Activated T-helper 2 cell treated with anti-CD3 and anti-CD28 coated beads, Interferon-gamma antibody, Interleukin-2, Interleukin-4, amounts not matched to agents 10 μg/mL and 5 μg/mL and 100 μg/mL, durations not matched to agents 14 hours and 24 hours and 36 hours (primary cell): ENCODE measurements at places on chromosomes 7 and 10. TPM values are rescaled to one million over a fixed set of nuclear protein-coding genes. Genes with fewer than 3 reads are reported as not detected.

GRCh38 chr7:117673367-117673766, 193.5 kb downstream of the CFTR start:
- H3K4me3 ChIP-seq: no peak overlapping the region
- H3K36me3 ChIP-seq: no peaks in the 10 kb centered on the region
- no peak overlapping the region for H3K27ac ChIP-seq
- no peak for DNase-seq

DNA sequence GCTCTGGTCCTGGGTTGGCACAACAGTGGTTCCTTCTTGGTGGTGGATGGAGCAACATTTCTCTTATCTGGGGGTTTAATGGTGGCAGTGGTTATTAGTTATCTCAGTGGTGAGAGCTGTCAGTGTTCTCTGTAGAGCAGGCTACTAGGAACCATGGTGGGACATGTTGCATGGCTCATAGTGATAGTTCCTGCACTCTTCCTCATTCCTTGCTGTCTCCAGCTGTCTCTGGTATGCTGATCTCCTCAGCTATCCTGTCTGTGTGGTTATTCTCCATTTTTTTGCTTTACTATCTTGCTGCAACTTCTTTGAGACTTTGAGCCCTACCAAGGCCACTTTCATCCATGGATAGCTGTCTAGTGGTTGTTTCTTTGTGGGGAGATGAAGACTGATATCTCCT, 44.0 kb downstream of the CCDC7 start:
- H3K36me3 ChIP-seq: peaks cover 56% of the 10 kb centered on the region
- no peaks in the 10 kb centered on the region for H3K27me3 ChIP-seq
- no peak overlapping the region for H3K27ac ChIP-seq
- no peak for DNase-seq
- H3K4me1 ChIP-seq: no peaks in the 10 kb centered on the region
- no peak overlapping the region for H3K4me3 ChIP-seq

GRCh38 chr10:46077141-46077554, 31.1 kb upstream of the MSMB start:
- H3K4me1 ChIP-seq: peaks cover 13% of the 10 kb centered on the region
- no peak for DNase-seq
- peaks cover 3% of the 10 kb centered on the region for H3K27me3 ChIP-seq
- H3K4me3 ChIP-seq: no peak overlapping the region
- no peaks in the 10 kb centered on the region for H3K36me3 ChIP-seq

GRCh38 chr10:131892806-131893675, 7.8 kb upstream of the PPP2R2D start:
- DNase-seq: no peak
- H3K27me3 ChIP-seq: peaks cover 5% of the 10 kb centered on the region
- H3K4me3 ChIP-seq: no peak overlapping the region
- no peaks in the 10 kb centered on the region for H3K36me3 ChIP-seq

DNA sequence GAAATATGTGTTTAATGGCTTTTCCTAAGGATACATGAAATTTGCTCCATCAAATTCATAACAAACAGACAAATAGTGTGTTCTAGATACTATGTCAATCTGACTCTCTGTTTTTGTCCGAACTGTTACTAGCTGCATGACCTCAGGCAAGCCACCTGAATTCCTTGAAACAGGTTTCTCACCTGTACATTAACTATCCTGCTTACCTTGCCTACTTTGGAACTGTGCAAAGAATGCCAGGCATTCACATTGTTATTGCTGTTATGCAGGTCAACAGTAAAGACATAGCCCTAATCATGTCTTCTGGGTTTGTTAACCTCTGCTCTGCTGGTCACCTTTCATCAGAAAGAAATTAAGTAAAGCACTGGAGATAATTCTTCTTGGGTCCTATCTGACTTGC, 1283.9 kb upstream of the CELF2 start:
- no peaks in the 10 kb centered on the region for H3K4me1 ChIP-seq
- H3K27me3 ChIP-seq: no peaks in the 10 kb centered on the region
- no peaks in the 10 kb centered on the region for H3K36me3 ChIP-seq
- H3K27ac ChIP-seq: no peak overlapping the region

DNA sequence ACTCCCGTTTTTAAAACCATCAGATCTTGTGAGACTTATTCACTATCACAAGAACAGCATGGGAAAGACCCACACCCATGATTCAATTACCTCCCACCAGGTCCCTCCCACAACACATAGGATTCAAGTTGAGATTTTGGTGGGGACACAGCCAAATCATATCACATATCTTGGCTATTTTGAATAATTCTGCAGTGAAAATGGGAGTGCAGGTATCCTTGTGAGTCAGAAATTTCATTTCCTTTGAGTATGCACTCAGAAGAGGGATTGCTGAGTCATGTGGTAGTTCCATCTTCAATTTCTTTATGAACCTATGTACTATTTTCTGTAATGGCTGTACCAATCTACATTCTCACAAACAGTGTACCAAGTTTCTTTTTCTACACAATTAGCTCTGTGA, 125.8 kb downstream of the ANKRD7 start:
- H3K4me3 ChIP-seq: no peak overlapping the region
- H3K4me1 ChIP-seq: peaks cover 12% of the 10 kb centered on the region
- H3K27ac ChIP-seq: no peak overlapping the region
- no peaks in the 10 kb centered on the region for H3K36me3 ChIP-seq

DNA sequence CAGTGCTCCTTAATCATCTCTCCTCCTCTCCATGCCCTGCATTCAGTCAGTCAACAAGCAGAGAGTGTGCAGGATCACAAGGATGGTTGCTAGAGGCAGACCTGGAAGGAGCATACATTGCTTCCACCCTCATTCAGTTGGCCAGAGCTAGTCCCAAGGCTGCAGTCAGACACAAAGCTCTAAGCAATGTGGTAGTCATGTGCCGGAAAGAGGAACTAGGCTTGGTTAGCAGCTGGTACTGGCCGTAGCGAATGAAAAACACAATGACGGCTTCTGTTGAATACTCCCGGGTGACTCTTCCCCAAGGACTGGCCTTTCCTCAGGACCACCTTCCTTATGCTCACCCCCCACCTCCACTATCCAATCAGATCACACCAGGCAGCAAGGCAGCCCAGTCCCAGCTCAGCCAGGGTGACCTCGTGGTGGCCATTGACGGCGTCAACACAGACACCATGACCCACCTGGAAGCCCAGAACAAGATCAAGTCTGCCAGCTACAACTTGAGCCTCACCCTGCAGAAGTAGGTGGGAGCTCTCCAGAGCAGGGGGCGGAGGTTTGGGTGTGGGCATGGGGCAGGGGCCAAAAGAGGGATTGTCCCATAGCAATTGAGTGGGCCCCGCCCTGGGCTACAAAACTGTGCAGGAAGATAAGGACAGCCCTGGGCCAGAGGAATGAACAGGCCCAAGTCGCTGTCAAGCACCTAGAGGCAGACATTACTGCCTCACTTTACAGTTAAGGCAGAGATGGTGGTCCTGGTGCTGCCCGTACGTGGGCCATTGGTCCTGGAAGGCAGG, 10.9 kb downstream of the LDB3 start:
- DNase-seq: no peak
- no peak overlapping the region for H3K4me3 ChIP-seq
- no peak overlapping the region for H3K27ac ChIP-seq
- H3K27me3 ChIP-seq: no peaks in the 10 kb centered on the region
- no peaks in the 10 kb centered on the region for H3K4me1 ChIP-seq
- H3K36me3 ChIP-seq: no peaks in the 10 kb centered on the region

DNA sequence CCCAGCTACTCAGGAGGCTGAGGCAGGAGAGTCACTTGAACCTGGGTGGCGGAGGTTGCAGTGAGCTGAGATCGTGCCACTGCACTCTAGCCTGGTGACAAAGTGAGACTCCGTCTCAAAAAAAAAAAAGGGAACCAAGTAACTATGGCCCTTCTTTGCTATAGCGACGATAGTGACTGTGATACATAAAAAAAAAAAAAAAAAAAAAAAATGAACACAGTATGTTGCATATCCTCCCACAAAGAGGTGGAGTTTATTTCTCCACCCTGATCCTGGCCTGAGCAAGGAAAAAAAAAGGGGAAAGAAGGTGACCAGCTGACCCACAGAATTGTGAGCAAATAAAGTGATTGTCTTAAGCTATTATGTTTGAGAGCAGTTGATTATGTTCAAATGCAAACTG, 42.3 kb upstream of the STEAP1B start:
- no peak overlapping the region for H3K4me3 ChIP-seq
- no peak overlapping the region for H3K27ac ChIP-seq
- no peaks in the 10 kb centered on the region for H3K36me3 ChIP-seq
- H3K27me3 ChIP-seq: peaks cover 27% of the 10 kb centered on the region
- H3K4me1 ChIP-seq: peaks cover 2% of the 10 kb centered on the region
- no peak for DNase-seq

DNA sequence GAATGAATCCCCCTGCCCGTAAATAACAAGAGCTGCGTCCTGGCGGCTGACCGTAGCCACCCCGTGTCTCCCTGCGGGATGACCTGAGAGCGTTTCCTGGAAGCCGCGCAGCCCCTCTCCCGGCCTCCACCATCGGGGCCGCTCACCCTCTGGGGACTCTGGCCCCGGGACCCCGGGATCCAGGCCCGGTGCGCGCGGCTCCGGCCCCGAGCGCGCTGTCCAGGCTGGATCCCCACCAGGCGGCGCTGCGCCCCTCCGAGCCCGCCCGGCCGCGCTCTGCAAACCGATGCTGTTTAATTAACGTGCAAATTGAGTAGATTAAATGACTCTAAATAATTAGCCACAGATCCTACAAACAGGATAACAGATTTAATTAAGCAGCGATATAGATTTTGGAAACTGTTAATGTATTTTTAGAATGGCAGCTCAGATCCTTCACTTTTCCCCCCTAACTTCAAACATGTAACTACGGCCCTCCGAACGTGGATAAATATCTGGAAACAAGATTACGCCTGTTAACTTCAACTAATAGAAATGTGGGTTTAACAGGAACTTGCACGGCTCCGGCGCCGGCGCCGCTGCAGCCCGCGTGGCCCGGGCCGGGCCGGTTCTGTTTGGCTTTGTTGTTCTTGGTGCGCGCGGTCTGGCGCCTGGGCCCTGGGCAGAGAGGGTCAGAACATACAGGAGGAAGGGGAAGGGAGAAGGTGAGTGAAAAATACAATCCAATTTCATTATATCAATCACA, 7.1 kb upstream of the UNCX start:
- H3K4me3 ChIP-seq: no peak overlapping the region
- peaks cover 55% of the 10 kb centered on the region for H3K27me3 ChIP-seq

DNA sequence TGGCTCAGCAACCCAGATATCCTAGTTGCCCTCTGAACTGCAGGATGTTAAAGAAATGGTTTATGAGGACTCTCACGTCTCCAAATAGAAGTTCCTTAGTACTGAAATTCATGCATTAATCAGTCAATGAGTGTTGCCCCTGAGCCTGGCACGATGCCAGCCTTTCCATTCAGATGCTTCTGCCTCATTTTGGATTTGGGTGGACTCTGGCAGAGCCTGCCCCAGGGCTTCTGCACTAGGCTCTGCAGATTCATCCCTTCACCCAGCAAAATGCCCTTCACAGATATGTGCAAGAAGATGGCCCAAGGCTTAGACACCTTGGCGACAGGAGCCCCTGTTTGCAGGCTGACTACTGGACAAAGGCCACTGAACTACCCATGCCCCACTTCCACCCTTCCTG, 747.8 kb downstream of the GRID1 start:
- DNase-seq: no peak
- no peaks in the 10 kb centered on the region for H3K36me3 ChIP-seq
- peaks cover 6% of the 10 kb centered on the region for H3K27me3 ChIP-seq
- no peak overlapping the region for H3K27ac ChIP-seq

DNA sequence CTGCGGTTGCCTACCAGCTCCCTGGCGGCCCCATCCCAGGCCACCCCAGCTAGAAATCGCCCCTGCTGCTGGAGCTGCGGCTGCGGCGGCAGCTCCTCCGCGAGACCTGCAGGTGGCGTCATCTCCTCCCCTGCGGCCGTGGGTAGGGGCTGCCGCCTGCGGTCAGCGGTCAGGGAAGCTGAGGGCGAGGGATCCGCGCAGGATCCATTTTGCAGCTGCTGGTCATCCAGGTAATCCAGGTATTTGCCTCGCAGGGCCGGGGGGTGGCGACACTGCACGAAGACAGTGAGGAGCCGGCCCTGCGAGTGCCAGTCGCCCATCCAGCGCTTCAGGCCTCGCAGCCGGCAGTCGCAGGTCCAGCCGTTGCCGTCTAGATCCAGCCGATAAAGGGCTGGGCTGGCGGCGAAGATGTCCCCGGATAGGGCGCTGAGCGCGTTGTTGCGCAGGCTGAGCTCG, 1.5 kb downstream of the TRIL start:
- H3K4me1 ChIP-seq: peaks cover 3% of the 10 kb centered on the region
- no peak overlapping the region for H3K27ac ChIP-seq
- H3K36me3 ChIP-seq: no peaks in the 10 kb centered on the region
- no peak for DNase-seq

DNA sequence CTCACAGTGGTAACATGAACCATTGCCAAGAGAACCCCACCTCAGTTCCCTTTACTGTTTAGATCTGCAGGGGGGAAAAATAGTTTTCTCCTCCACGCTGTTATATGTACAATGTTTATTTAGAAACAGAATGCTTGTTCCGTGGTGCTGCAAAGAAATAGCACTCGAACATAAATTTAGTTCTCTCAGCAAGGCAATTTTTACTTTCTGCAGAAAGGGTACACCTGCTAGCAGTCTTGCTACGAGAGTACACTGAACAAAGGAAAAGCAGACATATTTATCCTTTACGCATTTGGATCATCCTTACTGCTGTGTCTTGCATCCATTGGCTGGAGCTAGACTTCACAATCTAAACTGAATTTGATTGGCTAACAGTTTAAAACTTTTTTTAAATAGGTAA, 178.5 kb downstream of the HECW1 start:
- no peak overlapping the region for H3K4me3 ChIP-seq
- H3K27ac ChIP-seq: no peak overlapping the region
- H3K4me1 ChIP-seq: no peaks in the 10 kb centered on the region
- H3K36me3 ChIP-seq: no peaks in the 10 kb centered on the region
- H3K27me3 ChIP-seq: peaks cover 4% of the 10 kb centered on the region

- no peak overlapping the region for H3K27ac ChIP-seq
- DNase-seq: no peak
- H3K36me3 ChIP-seq: no peaks in the 10 kb centered on the region
- H3K27me3 ChIP-seq: peaks cover 1% of the 10 kb centered on the region
- H3K4me3 ChIP-seq: no peak overlapping the region
Measured at GRCh38 chr10:17838080-17838648, 29.0 kb downstream of the MRC1 start.

- peak overlapping the region; percentile 80 for H3K27ac ChIP-seq
- no peak overlapping the region for H3K4me3 ChIP-seq
- peaks cover 54% of the 10 kb centered on the region for H3K36me3 ChIP-seq
Measured at GRCh38 chr10:61986382-61986781, 84.9 kb downstream of the ARID5B start.

DNA sequence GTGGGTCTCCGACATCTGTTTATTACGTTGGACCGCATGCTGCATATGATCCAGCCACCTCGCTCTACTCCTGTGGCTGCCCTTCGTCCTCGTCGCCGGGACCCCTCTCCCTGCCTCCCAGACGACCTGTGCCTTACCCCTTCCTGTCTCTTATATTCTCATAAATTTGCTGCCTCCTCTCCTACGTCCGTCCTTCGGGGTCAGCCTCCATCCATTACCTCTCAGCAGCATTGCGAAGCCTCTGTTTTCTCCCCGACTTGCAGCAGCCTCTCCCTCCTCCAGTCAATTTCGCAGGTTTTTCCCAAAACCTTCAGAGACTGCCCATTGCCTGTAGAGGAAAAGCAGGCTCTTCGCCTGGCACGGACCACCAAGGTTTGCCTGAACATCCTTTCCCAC, 39.4 kb upstream of the LEP start:
- no peak overlapping the region for H3K27ac ChIP-seq
- no peaks in the 10 kb centered on the region for H3K36me3 ChIP-seq
- no peak for DNase-seq
- H3K4me1 ChIP-seq: peaks cover 5% of the 10 kb centered on the region
- no peak overlapping the region for H3K4me3 ChIP-seq

ASIC3 gene
- total RNA-seq: 3.3 and 4.0 TPM in 2 replicates

DKK1 gene
- not detected in 2 replicates for total RNA-seq

C10orf53 gene
- 0.16 TPM in 1 of 2 replicates, not detected in the other for total RNA-seq

HOXA5 gene
- not detected in 2 replicates for total RNA-seq

VSTM2A gene
- total RNA-seq: not detected in 2 replicates

ZSCAN21 gene
- 6.1 and 7.7 TPM in 2 replicates for total RNA-seq

GARIN1A gene
- 0.32 and 0.48 TPM in 2 replicates for total RNA-seq
